ENCODE measurements at places on chromosomes 1 and 21.

DNA sequence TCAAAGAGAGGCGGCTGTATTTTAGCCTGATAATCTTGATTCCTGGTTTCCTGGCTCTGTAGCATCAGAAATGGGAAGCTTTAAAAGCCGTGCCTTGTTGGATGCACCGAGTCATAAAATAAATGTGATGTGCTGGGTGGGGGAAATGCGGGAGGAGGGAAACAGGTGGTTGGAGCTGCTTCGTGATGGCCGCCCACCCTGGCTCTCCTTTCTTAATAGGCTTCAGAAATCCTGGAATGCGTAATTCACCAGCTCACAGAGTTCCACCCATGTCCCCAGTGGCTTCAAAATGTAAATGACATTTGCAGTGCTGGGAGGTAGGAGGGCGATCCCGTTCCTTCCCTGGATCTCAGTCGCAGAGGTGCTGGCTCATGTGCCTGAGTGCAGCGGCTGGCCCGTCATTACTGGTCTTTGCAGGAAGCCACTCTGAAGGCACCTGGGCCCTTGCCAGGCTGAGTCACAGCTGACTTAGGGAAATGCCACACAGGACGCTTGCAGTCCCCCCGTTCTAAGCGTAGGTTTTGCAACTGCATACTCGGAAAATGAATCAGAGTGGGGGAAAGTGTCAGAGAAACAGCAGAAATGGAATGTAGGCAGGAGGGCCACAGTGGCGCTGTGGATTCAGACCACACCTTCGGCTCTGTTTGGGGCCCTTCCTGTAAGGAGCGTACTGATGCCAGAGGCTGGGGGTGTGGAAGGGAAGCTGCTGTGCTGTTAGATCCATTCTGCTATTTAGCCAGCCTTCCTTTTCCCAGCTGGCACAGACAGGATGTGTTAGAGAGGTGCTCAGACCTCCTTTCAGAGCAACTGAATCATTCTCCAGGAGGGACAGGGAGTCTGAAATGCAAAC, 37.6 kb downstream of the GALNT2 start:
- peak; percentile 9 for DNase-seq

- no peak for DNase-seq
These were observed 76.9 kb downstream of the ERICH3 start for GRCh38 chr1:74596717-74597116.

- DNase-seq, result no peak
These were observed 26.1 kb downstream of the SLC1A7 start for GRCh38 chr1:53116307-53116810.

GRCh38 chr1:156959414-156959813, 39.0 kb downstream of the LRRC71 start:
- no peak for DNase-seq

- DNase-seq, result peak; percentile 14
These were observed 14.0 kb downstream of the GTF2B start for GRCh38 chr1:88877382-88877825.

DNA sequence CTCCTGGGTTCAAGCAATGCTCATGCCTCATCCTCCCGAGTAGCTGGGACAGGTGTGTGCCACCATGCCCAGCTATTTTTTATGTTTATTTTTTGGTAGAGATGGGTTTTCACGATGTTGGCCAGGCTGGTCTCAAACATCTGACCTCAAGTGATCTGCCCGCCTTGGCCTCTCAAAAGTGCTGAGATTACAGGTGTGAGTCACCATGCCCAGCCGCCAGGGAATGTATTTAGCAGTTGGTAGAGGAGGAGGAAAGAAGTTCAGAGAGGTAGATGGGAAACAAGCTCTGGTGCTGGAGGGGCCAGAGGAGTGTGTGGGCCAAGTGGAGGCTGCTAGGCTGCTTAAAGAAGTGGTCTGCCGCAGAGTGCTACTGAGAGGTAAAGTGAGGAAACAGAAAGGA, 6.0 kb downstream of the DOP1B start:
- no peak for DNase-seq

DNA sequence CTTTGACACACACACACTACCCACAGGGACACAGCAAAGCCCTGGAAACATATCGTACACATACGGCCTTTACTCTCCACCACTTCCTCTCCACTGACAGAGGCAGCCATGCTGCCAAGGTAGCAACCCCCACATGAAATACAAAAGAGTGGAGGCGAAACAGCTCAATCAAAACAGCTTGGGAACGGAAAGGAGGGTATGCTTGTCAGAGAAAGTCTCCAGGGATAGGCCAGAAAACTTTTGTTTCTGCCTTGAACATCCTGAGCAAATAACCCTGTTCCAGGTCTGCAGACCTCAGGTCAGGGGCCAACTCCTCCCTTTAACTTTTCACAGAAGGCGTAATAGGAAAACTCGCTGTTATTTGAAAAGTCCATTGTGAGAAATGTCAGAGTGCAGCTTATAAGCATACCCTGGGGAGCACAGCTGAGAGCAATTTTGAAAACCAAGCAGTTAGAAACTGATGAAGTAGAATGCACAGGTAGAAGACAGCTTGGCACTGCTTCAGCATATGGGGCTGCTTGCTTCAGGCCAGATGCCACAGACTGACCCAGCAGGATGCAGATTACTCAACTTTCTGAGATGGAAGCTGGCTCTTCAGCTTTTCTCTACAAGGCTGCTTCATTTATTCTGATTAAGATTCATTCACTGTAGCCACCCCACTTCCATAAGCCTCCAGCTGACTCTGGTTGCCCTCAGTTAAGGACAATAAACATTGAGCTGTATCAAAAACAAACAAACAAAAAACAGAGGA, 18.0 kb downstream of the KIAA0319L start:
- peak; percentile 70 for DNase-seq

GRCh38 chr1:116921301-116921885, 11.7 kb downstream of the PTGFRN start:
- DNase-seq, result no peak

- no peak for DNase-seq
These were observed 648.4 kb downstream of the PLA2G4A start for GRCh38 chr1:187477103-187477502.

DNA sequence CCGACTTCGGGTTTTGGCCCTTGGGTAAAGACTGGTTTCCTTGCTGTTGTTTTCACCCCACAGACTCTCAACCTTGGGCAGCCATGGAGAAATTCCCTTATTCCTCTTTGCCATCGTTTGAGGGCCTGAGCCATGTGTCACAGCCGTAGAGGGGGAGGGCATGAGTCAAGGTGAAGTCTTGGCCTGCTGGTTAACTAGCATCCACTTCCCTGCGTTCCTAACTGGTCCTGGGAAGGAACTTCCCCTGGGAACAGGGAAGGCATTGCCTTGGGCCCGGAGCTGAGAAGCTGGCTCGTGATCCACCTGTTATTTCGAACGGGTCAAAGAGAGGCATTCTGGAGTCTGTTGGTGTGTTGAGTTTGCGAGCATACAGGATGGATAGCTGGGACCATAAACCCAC, 464.9 kb downstream of the CAMTA1 start:
- DNase-seq, result no peak

GRCh38 chr21:33964706-33965325, 49.2 kb upstream of the ATP5PO start:
- DNase-seq, result no peak

- DNase-seq, result no peak
These were observed 46.4 kb upstream of the SIPA1L2 start for GRCh38 chr1:232676307-232676706.
